HS-5 (cell line): ENCODE measurements at places on chromosomes 4 and X.
A peak's percentile ranks its signal among the peaks of the same experiment; 100 is the strongest.

DNA sequence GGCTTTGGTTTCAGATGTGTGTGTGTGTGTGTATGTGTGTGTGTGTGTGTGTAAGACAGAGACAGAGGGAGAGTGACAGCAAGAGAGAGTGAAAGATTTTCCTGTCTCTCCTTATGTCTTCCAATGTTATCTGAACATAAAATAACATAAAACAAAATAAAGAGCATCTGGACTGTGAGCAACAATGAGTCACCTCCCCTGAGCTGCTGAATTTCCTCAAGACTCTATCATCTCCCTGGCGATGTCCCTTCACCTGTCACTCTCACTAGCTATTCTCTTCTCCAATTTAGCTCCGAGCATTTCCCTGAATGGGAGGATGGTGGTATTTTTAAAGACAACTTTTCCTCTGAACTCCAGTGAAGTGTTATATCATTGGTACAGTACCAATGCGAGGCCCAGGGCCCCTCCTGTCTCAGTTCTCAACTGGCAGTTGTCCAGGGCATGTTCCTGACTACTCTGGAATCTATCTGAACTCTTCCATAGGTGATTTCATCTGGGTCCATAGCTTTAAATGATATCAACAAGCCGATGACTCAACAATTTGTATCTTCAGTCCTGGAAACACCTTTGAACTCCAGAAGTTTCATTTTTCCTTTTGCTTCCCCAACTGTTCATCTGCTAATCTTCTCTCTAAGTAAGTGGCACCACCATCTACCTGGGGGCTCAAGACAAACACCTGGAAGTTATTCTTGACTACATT, 195.0 kb upstream of the CLNK start:
- no peak for DNase-seq

DNA sequence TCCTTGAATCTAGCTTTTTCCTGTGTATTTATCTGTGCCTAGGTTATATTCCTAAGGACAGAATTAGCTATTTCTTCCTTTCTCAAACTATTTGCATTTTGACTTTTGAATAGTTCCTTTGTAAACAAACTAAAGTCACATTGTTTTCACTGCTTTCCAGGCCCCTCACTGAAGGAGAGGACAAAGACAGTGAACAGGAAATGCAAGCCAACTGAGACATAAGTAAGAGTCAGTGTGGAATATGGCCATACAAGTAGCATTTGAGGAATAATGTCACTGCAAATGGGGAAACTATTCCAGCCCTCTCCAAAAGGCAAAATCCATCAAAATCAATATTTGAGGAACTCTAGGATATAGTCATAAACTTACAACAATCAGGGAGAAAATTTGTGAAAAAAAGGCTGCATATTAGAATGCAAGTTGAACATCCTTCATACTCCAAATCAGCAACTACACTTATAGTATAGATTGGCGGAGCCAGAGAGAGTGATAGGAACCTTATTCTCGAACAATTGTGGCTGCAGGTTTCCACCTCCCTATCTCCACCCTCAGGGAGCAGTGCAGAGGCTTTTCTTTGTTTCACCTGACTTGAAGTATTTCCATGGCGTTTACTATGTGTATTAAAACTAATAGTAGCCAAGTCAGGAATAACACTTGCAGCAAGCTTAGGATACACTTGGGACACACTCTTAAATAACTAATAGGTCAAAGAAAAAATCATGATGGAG, 1110.4 kb upstream of the ADGRL3 start:
- DNase-seq = no peak

- no peak for DNase-seq
Observed at GRCh38 chr4:54155936-54156335, 56.0 kb downstream of the GSX2 start.

- no peak for DNase-seq
Observed at GRCh38 chr4:187544461-187545053, 451.0 kb upstream of the ZFP42 start.

DNA sequence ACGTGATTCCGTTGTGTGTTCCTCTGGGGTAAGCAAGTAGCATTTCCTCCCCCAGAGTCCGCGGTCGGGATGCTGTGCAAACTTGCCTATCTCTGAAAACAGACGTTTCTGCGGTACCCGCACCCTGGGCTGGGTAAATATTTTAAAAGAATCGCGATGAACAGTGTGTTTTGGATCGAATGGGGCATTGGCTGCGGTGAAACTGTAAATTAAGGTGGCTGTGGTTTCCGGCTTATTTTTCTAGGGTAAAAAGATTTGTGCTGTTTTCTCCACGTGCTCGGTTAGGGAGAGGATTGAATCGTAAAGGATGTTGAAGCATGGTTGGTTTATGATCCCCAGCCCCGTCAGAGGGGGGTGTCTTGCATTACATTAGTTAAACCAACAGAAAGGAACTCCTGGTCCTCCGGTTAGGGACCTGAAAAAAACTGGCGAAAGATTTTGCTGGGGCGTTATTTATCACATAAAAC, 1.2 kb downstream of the HHIP start:
- no peak for DNase-seq

GRCh38 chr4:58809366-58809765, 1699.2 kb upstream of the IGFBP7 start:
- no peak for DNase-seq

GRCh38 chrX:82134378-82134777, 932.5 kb downstream of the SH3BGRL start:
- DNase-seq = peak; percentile 4
